Activated CD8-positive, alpha-beta memory T cell treated with anti-CD3 and anti-CD28 coated beads for 1 hour (primary cell): ENCODE measurements at places on chromosomes 1 and 21.
A peak's percentile ranks its signal among the peaks of the same experiment; 100 is the strongest.

- DNase-seq, result no peak
Observed at GRCh38 chr1:87045761-87046304, 131.4 kb downstream of the HS2ST1 start.

GRCh38 chr21:33259428-33259827 is 6.7 kb upstream of the IL10RB start:
- no peak for DNase-seq

- no peak for DNase-seq
Observed at GRCh38 chr21:40634141-40634540, 212.8 kb downstream of the DSCAM start.

DNA sequence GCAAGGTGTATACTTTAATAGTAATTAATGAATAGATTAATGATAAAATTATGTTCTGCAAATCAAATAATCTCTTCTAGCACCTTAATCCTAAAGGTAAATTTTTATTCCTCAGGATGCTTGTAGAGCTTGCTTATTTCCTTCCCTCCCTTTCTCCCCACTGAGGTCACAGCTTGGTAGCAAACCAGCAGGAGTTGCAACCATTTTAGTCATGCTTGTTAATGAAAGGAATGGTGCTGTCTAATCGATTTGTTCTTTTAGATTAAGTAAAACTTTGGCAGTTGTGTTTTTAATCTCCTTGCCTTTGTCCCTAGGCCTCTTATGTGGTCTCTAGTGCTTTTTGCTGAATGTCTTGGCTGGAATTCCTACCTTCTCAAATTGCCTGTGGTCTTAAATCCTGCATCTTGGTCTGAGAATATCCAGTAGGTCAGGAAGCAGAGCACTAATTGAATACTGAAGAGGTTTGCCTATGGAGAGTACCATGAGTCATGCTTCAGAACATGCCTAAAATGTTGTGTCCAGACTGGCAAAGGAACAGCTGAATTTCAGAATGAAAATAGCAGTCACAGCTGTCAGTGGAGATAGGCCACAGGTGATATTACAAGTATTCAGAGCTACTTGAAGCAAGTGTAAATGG is 36.3 kb upstream of the RWDD3 start:
- DNase-seq, result no peak

- no peak for DNase-seq
Observed at GRCh38 chr1:50631161-50631560, 207.9 kb upstream of the DMRTA2 start.

- DNase-seq, result no peak
Observed at GRCh38 chr1:85801520-85801919, 93.3 kb upstream of the ZNHIT6 start.

DNA sequence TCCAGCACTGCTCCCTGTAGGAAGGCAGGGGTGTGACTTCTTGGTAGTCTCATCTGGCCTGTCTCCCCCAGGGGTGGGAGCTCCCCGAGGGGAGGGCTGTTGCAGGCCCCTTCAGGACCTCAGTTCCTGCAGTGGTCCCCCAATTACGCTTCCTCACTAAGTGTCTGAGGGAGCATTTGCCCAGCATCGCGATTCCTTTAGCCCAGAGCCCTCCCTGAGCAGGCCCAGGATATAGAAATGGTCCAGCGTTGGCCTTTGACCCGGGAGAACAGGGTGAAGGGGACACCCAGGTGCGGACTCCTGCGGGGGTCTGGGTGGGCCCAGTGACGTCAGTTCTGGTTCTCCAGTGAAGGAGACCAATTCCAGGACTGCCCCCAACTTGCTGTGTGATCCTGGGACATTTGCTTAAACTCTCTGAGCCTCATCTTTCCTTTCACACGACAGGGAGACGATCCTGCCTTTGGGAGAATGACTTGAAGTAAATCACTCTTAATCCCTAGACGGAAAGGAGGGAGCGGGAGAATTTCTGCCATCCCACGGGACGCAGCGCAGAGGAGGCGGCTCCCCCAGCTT is 32.6 kb upstream of the BTG2 start:
- DNase-seq, result no peak

- no peak for DNase-seq
Observed at GRCh38 chr1:155474146-155474545, 88.5 kb downstream of the ASH1L start.

DNA sequence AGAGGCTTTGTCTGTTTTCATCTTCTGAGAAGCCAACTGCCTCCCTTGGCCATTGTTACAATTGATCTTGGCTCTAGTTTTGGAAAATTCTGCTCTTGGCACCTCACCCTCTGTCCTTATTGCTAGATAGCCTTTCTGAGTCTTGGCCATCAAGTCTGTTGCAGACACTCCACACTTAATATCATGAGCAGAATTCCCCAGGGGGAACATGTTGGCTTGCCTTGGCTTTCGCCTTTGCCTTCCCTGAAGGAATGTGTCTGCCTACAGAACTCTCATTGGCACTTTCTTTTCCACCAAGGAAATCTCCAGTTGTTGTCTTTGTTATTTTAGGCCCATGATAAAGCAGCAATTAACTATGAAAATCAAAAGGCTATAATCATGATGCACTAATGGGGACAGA is 42.7 kb upstream of the LDLRAP1 start:
- DNase-seq, result no peak

DNA sequence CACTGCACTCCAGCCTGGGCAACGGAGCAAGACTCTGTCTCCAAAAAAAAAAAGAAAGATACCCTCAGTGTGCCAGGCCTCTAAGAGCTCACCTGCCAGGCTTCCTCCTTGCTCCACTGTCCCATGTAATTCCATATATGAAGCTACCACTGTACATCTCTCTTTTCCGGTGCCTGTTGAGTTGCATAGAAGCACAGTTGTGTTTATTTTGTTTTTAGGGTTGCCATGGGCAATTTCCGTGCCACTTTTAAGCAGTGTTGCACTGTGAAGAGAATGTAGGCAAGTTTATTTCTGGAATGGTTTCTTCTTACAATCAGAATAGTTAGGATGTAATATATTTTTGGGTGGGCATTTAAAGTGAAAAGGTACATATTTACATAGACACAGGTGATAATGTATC is 23.3 kb downstream of the MR1 start:
- no peak for DNase-seq

GRCh38 chr21:38881131-38881530 is 75.4 kb downstream of the ETS2 start:
- DNase-seq, result no peak

GRCh38 chr21:34698270-34699015 is 29.6 kb downstream of the CLIC6 start:
- no peak for DNase-seq

GRCh38 chr1:2273401-2274090 is 45.4 kb downstream of the SKI start:
- DNase-seq, result no peak

- DNase-seq, result no peak
Observed at GRCh38 chr1:116167625-116168276, 56.6 kb downstream of the MAB21L3 start.

DNA sequence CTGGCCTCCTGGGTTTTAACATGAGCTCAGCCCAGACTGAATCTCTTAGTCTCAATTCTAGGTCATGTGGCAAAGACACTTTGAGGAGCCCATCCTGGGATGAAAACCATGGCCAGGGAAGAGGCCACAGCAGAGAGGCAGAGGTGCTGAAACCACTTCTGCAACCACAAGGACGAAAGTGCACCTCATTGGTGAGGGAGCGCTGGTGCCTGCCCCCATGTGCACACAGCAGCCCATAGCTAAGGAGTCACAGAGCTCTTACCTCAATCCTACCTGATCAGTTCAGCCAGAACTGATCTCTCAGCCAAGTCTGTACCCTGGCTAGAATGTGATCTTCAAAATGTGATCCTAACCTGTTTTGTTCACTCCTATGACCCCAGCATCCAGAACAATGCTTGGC is 32.9 kb upstream of the SRP9 start:
- DNase-seq, result no peak

- DNase-seq, result no peak
Observed at GRCh38 chr1:111369177-111369576, 58.4 kb downstream of the OVGP1 start.

GRCh38 chr1:204222764-204223055 is 8.9 kb upstream of the GOLT1A start:
- no peak for DNase-seq

DNA sequence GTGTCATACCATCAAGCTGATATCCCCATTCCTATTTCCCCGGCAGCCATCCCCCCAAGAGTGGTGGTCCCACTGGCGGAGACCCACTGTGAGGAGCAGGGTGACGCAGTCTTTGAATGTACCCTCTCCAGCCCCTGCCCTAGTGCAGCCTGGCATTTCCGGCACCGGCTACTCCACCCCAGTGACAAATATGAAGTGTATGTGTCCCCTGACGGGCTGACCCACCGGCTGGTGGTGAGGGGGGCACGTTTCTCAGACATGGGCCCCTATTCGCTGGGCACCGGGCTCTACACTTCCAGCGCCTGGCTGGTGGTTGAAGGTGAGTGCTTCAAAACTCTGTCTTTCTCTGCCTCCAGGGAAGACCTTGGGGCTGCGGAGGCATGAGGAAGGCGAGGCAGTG is 14.4 kb downstream of the IGFN1 start:
- DNase-seq, result no peak

DNA sequence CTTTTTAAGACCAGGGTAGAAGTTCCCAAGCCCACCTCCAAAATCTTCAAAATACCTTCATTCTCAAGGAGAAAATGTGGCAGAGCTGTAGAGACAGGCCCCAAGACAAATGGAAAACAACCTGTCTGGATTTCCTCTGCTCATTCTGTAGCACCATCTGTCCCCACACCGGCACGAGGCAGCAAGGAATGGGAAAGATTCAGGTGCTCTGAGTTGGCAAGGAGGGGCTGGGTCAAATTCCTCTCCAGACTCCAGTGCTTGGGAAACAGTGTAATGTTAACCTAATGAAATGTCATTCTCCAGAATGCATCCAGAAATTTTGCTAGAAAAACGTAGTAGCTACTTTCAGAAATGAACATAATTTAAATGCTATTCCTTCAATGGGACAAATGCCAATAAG is 9.3 kb downstream of the PABPC4 start:
- no peak for DNase-seq

- no peak for DNase-seq
Observed at GRCh38 chr1:208929575-208929974, 653.9 kb upstream of the CAMK1G start.

DNA sequence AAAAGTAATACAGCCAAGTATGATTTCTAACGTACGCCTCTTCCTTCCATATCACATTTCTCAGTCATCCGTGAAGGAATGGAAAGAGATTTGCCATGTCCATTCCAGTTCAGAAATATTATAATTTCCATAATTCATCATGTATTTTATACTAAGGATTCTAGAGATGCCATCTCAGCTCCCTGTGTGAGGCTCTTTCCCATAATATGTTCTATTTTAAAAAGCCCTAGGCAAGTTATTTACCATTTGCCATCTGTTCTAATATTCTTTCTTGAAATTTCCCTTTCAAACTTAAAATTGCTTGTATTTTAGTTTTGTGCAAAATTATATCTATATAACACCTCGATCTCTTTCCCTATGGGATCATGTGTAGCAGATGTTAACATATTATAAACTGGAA is 106.7 kb downstream of the FMN2 start:
- DNase-seq, result no peak

GRCh38 chr1:79638382-79638781 is 631.9 kb upstream of the ADGRL4 start:
- no peak for DNase-seq

- no peak for DNase-seq
Observed at GRCh38 chr1:183388735-183389134, 29.4 kb downstream of the NMNAT2 start.

- DNase-seq, result no peak
Observed at GRCh38 chr21:40151611-40152010, 284.4 kb downstream of the PCP4 start.

GRCh38 chr1:158323866-158324265 is 7.5 kb downstream of the CD1B start:
- DNase-seq, result no peak

GRCh38 chr1:26275580-26276431 is 4.1 kb upstream of the SH3BGRL3 start:
- DNase-seq, result peak; percentile 61

DNA sequence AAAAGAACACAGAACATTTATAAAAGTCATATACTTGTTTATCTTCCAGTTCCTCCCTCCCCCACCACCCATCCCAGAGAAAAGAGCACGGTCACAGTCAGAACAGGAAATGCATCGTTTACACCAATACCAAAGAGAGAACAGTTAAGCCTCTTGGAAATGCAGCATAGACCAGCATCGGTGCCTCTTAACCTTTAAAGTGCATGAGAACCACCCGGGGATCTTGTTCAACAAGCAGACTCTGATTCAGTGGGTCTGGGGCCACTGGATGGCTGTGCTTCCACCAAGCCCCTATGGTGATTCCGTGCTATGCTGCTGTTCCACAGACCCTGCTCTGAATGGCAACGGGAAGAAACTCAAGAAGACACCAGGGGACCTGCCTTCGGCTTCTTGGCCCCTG is 19.2 kb downstream of the FAM89A start:
- DNase-seq, result no peak

GRCh38 chr1:90127288-90127953 is 132.5 kb downstream of the ZNF326 start:
- no peak for DNase-seq

DNA sequence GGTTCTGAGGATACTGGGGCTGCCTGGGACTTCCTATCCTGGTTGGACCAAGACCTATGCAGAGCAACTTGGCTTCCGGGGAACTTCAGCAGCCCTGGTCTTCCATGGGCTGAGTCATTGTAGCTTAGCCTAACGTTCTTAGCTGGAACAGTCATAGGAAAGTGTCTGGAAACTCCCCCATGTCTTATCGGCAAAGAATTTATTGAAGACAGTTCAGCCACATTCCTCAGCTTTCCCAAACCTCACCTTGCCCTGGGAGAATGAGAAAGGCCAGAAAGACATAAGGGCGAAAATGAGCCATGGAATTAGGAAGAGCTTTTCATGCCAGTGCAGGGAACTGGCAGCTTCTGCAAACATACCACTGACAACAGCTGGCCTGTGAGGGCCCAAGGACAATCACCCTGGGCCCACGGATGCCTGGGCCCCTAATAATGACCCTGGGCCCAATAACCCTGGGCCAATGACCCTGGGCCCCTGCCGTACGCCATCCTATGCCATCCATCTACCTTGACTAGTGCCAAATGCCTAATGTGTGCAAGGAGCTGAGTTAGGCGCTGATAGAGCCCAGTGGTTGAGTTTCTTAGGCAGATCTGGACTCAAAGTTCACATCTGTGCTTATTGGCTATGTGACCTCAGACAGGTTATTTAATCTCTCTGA is 114.4 kb upstream of the GADD45A start:
- no peak for DNase-seq
